ENCODE measurements at places on chromosomes 5 and 9.

- DNase-seq = no peak
These were observed 29.5 kb upstream of the SMU1 start for GRCh38 chr9:33105959-33106358.

- DNase-seq = no peak
These were observed 37.3 kb upstream of the PRDM12 start for GRCh38 chr9:130627051-130627450.

GRCh38 chr9:134585746-134586706, 55.6 kb upstream of the COL5A1 start:
- no peak for DNase-seq

GRCh38 chr9:20823051-20823450, 139.0 kb downstream of the FOCAD start:
- no peak for DNase-seq

DNA sequence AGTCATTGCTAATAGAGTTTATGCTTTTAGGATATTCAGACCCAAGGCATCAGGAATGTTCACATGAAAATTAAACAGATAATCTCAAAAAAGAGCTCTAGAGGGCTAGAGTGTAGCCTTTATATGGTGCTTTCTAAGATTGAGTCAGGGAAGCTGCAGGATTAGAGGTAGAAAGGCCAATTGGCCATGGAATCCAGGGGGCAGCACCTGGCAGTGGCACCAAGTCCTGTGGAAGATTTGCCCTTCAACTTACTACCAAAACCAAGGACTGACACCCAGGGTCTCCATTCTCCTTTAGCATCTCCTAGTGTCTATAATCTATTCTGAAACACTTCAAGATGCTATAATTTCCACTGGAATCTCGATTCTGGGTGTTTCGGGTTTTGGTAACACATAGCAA, 112.4 kb downstream of the ACER2 start:
- DNase-seq = no peak

Measured in NCI-H1105 (cell line).